Cerebellar cortex (tissue), 1 donor: ENCODE measurements at places on chromosomes 12 and 14.
A peak's percentile ranks its signal among the peaks of the same experiment; 100 is the strongest.

DNA sequence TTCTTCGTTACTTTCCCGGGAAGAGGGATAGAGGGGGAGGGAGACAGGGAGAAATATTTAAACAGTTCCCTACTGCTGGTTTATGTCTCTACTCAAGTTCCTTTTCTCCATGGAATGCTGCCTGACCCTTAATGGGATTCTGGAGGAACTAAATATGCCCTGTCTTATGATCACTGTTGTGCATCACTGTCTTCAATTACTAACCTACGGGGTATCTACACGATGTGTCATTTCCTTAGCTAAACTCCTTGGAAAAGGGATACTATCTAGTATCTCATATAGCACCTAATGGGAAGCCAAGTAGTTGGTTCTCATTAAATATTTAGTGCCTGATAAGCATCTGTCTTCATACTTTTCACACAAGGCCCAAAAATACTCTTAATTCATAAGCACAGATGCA is 37.5 kb upstream of the FBLN5 start:
- no peak for DNase-seq

DNA sequence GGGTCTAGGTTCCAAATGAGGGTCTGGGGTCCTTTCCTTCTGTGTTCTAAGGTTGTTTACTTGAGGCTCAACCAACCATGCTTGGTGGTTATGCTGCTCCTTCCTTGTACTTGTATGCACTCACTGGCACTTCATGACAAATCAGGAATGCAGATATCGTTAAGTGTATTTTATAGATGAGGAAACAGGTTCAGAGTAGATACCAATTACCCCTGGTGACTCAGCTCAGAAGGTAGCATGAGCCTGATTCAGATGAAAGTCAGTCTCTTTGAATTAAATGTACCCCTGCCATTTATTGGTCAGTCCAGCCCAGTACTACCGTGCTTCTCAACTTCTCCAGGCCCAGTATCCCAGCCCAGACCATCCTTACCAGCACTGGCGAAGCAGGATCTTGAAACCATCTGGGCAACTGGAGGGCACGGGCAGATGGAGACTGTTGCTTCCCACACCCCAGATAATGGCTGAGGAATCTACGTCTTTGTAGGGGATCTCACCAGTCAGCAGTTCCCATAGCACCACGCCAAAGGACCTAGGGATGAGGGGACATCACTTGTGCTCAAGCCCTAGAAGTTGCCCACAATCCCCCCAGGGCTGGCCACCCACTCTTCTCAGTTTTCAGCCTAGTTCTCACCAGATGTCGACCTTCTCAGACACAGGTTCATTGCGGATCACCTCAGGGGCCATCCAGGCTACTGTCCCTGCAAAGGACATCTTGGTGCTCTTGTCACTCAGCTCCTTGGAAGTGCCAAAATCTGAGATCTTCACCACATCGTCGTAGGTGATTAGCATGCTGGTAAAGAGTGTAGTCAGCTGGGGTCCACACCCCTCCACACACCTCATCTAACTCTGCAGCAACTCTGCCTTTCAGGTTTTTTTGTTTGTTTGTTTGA is 14.3 kb downstream of the MAP3K12 start:
- DNase-seq = no peak

DNA sequence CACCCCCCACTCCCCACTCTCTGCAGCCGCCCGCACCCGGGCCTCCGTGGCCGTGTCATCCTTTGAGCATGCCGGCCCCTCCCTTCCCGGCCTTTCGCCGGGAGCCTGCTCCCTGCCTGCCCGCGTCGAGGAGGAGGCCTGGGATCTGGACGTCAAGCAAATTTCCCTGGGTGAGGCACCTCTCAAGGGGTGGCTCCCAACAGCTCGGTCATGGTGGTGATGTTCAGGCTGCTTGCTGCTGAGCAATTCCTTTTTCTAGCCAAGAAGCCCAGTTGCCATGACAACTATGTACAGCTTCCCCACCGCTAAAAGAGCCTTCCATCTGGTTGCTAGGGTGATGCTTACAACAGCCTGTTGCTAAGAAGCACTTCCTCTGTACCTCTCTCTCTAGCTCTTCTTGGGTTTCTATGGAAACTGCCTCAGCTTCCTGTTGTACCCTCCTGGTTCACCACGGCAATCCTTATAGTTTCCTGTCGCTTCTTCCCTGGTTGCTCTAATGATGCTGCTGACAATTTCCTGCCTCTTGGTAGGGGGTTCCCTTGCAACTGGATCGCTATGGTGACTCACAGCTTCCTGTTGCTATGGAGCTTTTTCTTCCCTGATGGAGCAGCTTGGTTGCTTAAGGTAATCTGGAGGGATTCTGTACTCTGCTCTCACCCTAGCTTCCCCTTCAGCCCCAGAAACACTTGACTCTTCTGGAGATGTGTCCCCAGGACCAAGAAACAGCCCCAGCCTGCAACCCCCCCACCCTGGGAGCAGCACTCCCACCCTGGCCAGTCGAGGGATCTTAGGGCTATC is 11.0 kb downstream of the ZNF219 start:
- peak; percentile 94 for DNase-seq

DNA sequence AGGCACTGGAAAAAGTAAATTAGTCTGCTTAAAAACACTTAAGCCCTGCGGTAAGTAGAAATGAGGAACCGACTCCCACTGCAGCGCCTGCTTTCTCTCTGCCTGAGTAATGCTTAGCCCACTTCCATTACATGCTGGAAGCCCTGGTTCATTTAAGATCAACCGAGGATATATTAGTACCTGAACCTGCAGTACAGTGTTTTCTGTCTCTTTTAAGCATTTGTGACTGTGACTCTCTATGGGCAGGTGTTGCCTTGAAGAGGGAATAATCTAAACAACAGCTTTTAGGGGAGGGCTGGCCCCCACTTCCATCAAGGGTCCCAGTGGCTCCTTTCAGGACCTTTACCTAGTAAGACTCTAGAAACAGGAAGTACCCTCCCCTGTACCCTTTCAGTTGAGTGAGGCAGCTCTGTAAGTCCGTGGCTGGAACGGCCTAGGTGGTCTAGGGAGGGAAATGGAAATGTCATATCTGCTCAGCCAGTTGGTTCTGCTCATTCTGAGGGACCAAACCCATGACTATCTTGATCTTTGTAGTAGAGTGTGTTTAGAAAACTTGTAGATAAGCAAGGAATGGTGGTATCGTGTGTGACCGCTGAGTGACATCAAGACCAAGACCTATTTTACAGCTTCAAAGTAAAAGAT is 56.2 kb downstream of the FNTB start:
- DNase-seq = no peak

GRCh38 chr14:93977790-93978581 is 1.6 kb upstream of the ASB2 start:
- DNase-seq = no peak

GRCh38 chr14:61765225-61765943 is 3.2 kb downstream of the SNAPC1 start:
- DNase-seq = no peak

- no peak for DNase-seq
Measured at GRCh38 chr14:69841656-69842055, 37.6 kb upstream of the SMOC1 start.

DNA sequence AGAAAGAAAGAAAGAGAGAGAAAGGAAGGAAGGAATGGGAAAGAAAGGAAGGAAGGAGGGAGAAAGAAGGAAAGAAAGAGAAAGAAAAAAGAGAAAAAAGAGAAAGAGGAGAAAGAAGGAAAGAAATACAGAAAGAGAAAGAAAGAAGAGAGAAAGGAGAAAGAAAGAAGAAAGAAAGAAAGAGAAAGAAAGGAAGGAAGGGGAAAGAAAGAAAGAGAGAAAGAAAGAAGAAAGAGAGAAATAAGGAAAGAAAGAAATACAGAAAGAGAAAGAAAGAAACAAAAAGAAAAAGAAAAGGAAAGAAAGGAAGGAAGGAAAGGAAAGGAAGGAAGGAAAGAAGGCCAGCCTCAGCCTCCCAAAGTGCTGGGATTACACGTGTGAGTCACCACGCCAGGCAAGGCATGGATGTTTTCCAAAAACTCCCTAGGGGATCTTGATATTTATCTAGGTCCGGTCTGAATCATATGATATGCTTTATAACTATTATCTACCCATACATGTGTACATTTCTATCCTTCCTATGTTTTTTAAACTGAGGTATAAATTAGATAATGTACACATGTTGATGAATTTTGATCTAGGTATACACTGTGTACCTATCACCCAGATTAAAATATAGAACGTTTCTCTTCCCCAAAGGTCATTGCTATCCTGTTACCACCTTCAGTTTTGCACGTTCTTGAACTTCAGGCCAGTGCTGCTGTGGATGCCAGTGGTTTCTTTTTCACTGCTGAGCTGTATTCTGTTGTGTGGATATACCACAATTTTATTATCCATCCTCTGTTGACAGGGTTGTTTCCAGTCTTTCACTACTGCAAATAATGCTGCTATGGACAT is 177.9 kb downstream of the RBM19 start:
- no peak for DNase-seq
